ENCODE measurements at places on chromosomes 11 and 22.

- DNase-seq: no peak
These were observed 59.3 kb upstream of the PITPNB start for GRCh38 chr22:27978317-27978716.

GRCh38 chr11:57487920-57488659 lies 27.4 kb downstream of the SLC43A1 start:
- DNase-seq: no peak

DNA sequence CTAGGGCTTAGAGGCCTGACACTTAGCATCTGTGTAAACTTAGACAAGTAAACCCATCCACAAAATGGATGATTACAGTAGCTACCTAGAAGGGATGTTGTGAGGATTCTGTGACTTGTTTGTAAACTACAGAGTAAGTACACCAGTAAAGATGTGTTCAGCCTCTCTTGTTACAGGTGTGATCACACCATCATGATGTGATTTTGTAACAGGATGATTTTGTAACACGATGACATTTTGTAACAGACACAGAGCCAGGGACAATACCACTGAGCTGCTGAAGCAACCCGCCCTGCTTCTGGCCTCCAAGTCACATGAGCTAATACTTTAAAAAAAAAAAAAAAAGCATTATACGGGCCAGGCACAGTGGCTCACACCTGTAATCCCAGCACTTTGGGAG lies 17.0 kb downstream of the FADD start:
- no peak for DNase-seq

GRCh38 chr11:14980854-14981253 lies 8.7 kb upstream of the CALCA start:
- no peak for DNase-seq

GRCh38 chr11:117565709-117566108 lies 231.3 kb downstream of the DSCAML1 start:
- DNase-seq: no peak

DNA sequence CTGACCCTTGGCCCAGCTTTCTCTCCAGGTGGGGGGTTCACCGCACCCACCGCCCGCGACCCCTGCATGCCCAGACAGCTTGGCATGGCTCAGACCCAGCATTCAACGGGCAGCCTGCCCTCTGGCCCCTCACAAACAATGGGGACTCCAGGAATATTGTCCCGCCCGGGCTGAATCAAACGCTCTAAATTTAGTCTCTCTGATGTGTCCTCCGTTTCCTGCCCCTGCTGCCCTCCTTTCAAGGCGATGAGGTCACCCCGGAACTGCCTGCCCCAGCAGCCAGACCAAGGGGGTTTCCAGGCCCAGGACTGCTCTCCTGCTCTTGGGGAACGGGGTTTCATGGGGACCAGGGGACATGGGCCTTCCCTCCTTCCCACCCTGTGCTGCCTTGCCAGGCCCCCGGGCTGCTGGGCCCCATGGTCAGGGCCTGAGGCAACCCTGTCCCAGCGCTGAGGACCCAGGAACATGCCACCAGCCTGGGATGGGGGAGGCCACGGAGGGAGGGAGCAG lies 10.1 kb upstream of the PDGFB start:
- DNase-seq: no peak

DNA sequence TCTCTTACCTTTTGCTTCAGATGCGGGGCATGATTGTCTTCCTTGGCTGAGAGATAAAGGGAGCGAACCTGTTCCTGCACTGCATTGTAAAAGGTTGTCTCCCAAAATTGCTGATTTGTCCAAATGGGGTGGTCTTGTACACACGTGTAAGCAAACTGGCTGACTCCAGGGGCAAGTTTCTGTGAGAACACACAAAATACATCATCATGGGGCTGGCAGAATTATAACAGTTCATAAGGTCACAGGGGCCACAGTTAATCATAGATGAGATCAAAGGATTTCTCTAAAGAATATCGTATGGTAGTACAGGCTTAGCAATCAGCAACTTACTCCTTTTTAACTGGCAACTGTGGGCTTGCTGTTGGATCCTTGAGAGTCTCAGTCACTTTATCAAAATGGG lies 194.3 kb downstream of the SWAP70 start:
- DNase-seq: no peak

GRCh38 chr11:123211149-123211852 lies 16.3 kb upstream of the CLMP start:
- DNase-seq: no peak

GRCh38 chr11:36394926-36395325 lies 98.8 kb downstream of the PRR5L start:
- DNase-seq: no peak

DNA sequence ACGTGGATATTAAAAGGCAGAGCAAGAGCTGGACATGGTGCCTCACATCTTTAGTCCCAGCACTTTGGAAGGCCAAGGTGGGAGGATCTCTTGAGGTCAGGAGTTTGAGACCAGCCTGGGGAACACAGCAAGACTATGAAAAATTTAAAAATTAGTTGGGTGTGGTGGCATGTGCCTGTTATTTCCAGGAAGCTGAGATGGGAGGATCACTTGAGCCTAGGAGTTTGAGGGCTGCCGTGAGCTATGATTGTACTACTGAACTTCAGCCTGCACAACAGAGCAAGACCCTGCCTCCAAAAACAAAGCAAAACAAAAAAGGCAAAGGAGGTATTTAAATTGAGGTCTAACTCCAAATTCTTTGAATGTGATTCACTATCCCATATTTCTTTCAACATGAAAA lies 23.5 kb downstream of the RDX start:
- no peak for DNase-seq

- DNase-seq: no peak
These were observed 6.4 kb downstream of the DGKZ start for GRCh38 chr11:46353698-46354097.

DNA sequence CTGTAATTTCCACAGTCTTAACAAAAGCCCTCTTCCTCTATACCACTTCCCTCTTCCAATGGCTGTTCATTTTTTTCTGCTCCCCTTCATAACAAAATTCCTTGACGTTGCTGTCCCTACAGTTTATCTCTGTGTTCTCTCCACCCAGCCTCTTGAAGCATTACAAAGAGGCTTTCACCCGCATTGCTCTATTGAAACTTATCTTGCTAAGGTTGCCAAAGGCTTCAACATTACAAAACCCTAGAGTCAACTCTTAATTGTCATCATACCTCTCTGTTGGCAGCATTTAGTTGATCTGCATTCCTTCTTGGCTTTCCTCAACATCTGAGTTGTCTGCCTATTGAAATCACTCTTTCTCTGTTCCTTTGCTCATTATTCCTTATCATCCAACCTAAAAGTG lies 1055.7 kb downstream of the JRKL start:
- DNase-seq: no peak

DNA sequence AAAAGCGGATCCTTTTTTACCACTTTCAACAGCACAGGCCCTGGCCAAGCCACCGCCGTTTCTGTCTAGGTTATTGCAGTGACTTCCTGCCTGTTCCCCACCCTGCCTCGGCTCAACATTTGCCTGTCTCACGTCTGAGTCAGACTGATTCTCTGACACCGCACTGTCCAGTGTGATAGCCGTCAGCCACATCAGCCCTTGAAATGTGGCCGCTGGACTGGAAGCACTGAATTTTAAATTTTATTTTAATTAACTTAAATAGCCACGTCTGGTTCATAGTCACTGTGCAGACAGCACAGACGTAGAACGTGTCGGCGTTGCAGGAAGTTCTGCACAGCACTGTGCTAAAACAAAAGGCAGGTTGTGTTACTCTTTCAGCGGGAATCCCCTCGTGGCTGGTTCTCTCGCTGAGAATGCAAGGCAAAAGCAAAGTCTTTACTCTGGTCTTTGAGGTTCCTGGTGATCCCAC lies 56.3 kb upstream of the ADSL start:
- no peak for DNase-seq

Measured in NCI-H2029 treated with DMSO at 0.1 percent for 48 hours (cell line).